ENCODE measurements at places on chromosomes 3 and 15. TPM values are rescaled to one million over a fixed set of nuclear protein-coding genes. Genes with fewer than 3 reads are reported as not detected.

The SAMD7 gene
- total RNA-seq = not detected

The NLGN1 gene
- 3.3 TPM for total RNA-seq

The SLC28A1 gene
- total RNA-seq = not detected

GRCh38 chr3:191314109-191314728, 15.0 kb upstream of the CCDC50 start:
- no peak overlapping the region for H3K4me3 ChIP-seq
- no peaks in the 10 kb centered on the region for H3K27me3 ChIP-seq
- H3K4me1 ChIP-seq = no peaks in the 10 kb centered on the region
- no peak overlapping the region for H3K27ac ChIP-seq
- no peak for DNase-seq
- H3K36me3 ChIP-seq = no peaks in the 10 kb centered on the region

DNA sequence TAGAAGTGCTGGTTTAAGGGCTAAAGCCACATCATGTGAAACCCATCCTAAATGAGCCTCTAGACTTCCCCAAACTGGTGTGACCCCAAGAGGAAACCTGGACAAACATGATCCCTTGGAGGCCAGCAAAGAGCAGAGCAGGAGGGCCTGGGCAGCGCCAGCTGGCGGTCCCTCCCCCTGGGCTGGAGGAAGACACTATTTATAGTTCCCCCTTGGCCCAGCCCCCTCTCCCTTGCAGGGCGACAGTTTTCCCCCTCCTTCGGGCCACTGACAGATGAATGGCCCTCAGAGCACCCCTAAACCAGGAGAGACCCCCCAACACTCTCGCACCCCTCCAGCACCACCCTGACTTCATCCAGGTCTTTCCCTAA, 2.9 kb downstream of the UCN2 start:
- H3K36me3 ChIP-seq = no peaks in the 10 kb centered on the region
- peak overlapping the region; percentile 23 for H3K4me3 ChIP-seq
- no peaks in the 10 kb centered on the region for H3K27me3 ChIP-seq
- DNase-seq = no peak
- H3K27ac ChIP-seq = no peak overlapping the region
- peaks cover 31% of the 10 kb centered on the region for H3K4me1 ChIP-seq

The ACTL6A gene
- total RNA-seq = 33.2 TPM

The TLR9 gene
- 0.87 TPM for total RNA-seq

GRCh38 chr3:5221701-5222100, 34.2 kb downstream of the EDEM1 start:
- H3K27me3 ChIP-seq = no peaks in the 10 kb centered on the region
- peaks cover 27% of the 10 kb centered on the region for H3K36me3 ChIP-seq
- peaks cover 8% of the 10 kb centered on the region for H3K4me1 ChIP-seq
- no peak overlapping the region for H3K4me3 ChIP-seq
- no peak for DNase-seq

DNA sequence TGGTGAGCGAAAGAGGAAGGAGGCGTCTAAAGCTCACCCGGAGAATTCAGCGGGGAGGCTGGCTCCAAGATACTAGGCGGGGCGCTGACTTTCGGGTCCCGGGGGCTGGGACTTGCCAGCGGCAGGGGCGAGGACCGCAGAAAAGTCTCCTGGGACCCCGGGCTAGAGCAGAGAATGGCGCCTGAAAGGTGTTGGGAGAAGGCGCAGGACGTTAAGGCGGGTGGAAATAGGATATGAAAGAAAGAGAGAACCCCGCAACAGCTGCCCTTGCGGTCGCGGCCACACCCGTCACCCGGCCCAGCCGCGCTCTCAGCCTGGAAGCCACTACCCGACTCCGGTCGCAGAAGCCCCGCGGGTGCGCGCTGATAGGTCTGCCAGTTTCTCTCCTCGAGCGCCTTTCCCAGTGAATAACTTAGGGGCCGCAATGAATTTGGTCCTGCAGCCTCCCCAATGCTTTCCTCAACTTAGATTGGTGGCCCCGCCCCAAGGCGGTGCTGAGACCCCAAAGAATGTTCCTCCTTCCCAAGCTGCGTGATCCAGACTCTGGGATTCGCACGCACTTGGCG, 604 bp downstream of the LTK start:
- no peak overlapping the region for H3K27ac ChIP-seq
- H3K36me3 ChIP-seq = peaks cover 5% of the 10 kb centered on the region
- H3K27me3 ChIP-seq = peaks cover 40% of the 10 kb centered on the region

The MUC20 gene
- total RNA-seq = 14.7 TPM

DNA sequence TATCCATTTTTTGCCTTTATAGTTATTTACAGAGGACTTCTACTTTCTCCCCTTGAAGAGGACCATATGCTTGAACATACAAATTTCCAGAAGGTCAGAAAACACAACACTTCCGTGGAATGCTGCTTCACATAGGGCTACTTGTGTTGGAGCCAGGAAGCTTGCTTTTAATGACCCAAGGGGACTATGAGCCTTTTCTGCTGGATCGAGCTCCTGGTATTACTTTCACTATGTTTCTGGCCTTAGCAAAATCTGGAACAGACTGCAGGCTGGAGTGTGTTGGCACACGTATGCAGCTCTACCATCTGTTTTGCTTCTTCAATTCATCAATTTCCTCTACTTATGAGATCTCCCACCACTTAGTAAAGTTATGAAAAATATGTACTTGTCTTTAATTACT, 69.3 kb upstream of the CBLB start:
- no peak for DNase-seq
- no peak overlapping the region for H3K4me3 ChIP-seq
- H3K27me3 ChIP-seq = no peaks in the 10 kb centered on the region
- H3K36me3 ChIP-seq = no peaks in the 10 kb centered on the region
- H3K4me1 ChIP-seq = peaks cover 5% of the 10 kb centered on the region
- no peak overlapping the region for H3K27ac ChIP-seq

- H3K36me3 ChIP-seq = peaks cover 17% of the 10 kb centered on the region
- DNase-seq = peak; percentile 78
- H3K27ac ChIP-seq = no peak overlapping the region
- H3K27me3 ChIP-seq = no peaks in the 10 kb centered on the region
- peak overlapping the region; percentile 19 for H3K4me3 ChIP-seq
- no peaks in the 10 kb centered on the region for H3K4me1 ChIP-seq
Observed at GRCh38 chr3:52518723-52519444, 14.8 kb downstream of the NT5DC2 start.

DNA sequence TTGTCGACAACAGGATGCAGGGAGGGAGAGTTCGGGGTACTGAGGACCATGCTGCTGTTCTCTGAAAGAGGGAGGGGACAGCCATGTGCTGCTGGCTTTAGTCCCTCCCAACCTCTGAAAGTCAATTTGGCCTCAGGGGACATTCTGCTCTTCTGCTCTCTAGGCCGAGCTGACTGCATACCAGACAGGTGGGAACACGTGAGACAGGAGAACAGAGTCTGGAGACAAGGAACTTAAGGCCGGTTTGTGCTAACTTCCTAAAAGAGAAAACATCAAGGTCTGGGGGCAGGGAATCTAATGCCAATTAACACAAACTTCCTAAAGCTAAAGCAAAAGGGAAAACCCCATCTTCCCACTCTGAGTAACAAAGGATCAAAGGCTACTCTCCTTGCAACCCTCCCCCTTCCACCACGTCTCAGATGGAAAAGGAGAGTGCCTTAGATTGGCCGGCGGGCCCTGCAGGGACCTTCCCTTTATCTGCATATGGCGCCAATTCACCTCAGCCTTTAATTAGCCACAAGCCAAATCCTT, 41.0 kb downstream of the SLCO2A1 start:
- H3K4me1 ChIP-seq = peaks cover 25% of the 10 kb centered on the region
- no peaks in the 10 kb centered on the region for H3K36me3 ChIP-seq
- H3K27me3 ChIP-seq = no peaks in the 10 kb centered on the region
- H3K4me3 ChIP-seq = no peak overlapping the region
- DNase-seq = no peak

DNA sequence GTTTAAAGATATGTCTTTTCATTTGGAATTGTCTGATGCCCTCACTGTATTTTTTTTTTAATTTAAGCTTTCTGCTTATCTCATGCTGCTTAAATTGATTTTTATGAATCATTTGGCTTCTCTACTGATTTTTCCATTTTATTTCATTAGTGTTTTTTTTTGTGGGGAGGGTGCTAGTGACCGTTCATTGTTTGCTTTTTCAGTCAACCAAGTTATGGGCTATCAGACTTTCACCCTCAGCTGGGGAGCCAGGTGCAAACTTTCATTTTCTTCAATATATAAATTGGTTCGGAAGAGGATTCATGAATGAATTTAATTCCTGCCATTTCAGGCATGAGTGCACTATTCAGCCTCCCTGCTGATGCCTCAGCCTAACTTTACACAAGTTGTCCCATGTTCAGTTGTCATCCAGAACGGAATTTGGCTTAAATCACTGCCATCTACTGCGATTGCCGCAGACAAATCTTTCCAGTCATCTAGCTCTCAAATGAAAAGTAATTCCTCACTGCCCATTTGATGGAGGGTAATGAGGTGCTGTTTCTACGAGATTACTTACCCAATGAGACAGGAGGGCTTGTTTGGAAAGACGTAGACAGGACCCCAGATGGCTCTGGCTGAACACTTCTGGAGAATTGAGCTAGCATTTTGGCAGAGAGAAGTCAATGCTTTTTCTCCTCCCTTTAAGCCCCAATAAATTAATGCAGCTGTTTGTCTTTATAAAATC, 89.9 kb upstream of the RORA start:
- DNase-seq = no peak
- H3K27ac ChIP-seq = no peak overlapping the region
- no peaks in the 10 kb centered on the region for H3K4me1 ChIP-seq
- H3K27me3 ChIP-seq = no peaks in the 10 kb centered on the region
